Keratinocyte (primary cell): ENCODE measurements at places on chromosomes 16 and 17.

DNA sequence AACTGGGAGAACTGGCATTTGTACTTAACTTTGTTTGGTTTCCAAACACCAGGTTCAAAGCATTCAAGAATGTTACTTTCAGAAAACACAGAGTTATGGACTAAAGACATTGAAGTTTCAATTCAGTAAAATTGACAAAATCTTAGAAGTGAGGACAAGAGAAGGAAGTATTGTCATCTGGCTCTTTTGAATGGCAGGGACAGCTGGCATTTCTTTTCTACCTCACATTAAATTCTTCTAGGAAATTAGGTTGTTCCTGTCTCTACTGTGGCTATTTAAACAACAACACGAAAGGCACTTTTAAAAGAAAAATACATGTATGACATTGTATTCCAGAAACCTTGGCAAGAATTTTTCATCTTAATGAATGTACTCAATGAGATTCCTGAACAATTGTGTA lies 600.0 kb upstream of the CA10 start:
- no peak for DNase-seq

DNA sequence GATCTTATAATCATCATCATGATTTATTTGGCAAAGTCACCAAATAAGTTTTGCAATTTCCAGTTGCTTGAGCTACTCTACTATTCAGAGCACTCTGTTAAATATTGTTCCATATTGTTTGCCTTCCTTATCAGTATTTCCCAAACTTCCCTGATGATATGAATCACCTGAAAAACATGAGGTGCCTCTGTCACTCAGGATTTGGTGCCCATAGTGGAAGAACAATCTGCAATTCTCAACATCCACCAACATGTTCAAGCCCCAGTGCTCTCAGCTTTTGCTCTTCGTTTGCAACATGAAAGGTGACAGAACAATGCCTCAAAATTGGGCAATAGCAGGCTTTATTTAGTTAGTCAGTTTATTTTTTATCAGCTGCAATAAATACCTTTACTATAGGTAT lies 28.6 kb upstream of the WSB1 start:
- DNase-seq: no peak

- DNase-seq: no peak
These were observed 96.5 kb downstream of the ANKRD11 start for GRCh38 chr16:89393738-89394406.

DNA sequence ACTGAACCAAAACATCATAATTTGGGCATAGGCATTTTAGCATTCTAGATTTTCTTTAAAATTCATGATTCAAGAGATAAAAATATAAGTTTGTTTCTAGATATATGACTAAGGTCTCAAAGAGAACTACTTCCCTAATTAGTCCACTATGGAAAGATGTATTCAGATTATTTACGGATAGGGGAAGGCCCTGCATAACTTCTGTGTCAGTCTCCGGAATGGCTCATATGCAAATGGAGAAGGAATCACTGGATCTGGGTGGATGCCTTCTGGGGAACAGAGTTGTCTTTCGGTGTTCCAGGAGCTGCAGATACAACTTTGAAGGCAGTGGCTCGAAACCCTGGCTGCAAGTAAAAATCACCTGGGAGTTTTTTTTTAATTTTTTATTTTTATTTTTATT lies 17.1 kb upstream of the WFIKKN2 start:
- DNase-seq: no peak

GRCh38 chr16:81487301-81487720 lies 42.7 kb downstream of the CMIP start:
- DNase-seq: no peak
